ENCODE measurements at places on chromosomes 1 and 21.

GRCh38 chr1:246629030-246629429 is 62.8 kb downstream of the CNST start:
- no peak for DNase-seq

DNA sequence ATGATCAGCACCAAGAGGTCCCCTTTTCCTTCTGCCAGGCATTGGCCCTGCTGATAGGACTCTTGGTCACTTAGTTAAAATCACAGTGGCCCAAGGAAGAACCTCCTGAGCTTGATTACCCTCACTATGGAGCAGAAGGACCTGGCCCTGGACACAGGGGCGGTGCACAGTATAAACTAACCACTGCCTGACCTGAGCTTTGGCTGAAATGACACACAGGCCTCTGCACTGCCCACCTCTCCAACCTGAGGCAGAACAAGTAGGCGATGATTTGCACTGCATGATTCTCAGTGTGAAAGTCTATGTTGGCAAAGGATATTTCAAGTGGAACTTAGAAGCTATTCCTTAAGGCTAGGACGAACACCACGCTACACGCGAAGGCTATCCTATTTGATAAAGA is 48.5 kb downstream of the CAPN2 start:
- DNase-seq = no peak

DNA sequence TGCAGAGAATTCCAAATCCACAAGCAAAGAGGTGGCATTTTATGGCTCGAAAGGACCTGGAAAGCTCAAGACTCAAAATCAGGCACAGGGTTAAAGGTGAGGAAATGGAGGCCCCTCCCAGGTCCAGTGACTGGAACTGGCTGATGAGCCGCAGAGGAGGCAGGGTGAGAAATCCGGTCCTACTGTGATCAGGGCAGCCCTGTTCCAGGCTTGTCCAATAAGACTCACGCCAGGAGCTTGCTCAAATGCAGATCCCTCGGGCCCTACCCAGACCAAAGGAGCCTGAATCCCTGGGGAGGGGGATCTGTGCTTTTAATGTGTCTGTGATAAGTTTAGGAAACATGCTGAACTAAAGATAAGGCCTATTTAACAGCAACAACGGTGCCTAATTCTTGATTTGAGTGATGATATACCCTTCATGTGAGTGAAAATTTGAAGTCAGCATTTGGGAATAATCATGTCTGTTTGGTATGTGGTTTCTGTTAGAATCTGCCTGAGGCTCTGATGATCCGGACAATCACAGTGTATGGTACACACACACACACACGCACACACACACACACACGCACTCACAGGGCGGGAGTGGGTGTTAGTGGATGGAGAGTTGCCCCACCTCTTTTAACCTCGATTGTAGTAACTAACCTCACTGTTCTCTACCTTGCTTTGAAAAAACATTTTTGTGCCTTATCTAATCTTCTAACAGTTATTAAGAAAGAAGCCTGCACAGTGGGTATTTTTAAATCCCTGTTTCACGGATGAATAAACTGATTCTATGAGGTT is 54.1 kb upstream of the LYST start:
- no peak for DNase-seq

GRCh38 chr1:50424045-50424883 is 1.0 kb upstream of the DMRTA2 start:
- DNase-seq = no peak

DNA sequence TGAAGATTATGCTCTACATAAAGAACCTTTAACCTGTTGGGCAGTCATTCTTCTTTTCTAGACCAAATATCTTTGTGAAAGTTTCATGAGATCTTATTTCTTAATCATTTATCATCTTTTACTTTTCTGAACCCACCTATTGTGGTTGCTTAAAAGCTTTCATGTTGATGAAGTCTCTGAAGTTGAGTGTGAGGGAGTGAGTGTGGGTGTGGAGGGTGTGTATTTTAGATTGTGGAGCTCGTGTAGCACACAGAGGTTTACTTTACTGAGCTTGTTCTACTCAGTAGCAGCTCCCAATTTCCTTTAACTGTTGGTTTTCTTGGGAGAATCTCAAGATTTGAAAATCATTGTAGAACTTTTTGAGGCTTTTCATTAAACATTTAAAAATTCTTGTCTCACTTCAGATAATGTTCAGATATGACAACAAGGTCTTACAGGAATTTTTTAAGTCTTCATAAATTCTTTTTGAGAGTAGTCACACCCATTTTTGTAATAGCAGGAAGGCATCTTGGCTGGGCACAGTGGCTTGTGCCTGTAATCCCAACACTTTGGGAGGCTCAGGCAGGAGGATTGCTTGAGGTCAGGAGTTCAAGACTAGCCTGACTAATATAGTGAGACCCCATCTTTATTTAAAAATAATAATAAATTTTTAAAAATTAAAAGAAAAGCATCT is 17.0 kb downstream of the SRRM1 start:
- DNase-seq = no peak

GRCh38 chr1:85612704-85613361 is 32.3 kb downstream of the CCN1 start:
- DNase-seq = no peak

DNA sequence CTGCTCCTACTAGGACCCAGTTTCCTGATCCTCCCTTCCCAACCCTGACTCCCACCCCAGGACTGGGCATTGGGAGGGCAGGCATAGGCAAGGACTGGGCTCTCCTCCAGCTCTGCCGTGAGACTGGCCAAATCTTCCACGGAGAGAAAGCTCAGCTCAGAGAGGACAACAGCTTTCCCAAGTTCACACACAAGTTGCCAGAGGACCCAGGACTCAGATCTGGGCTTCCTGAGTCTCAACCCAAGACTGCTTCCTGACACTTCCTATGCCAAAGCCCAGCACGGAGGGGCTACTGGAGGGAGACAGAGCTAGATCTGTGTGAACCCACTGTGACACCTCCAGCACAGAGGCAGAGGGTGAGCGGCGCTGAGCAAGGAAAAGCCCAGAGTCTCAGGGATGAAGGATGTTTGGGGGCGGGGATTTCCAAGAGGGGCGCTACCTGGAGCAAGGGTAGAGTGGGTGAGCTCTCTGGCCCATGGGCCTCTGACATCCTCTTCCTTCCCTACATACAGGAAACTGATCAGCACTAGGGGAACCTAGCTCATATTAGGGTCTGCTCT is 7.1 kb downstream of the PDZK1IP1 start:
- DNase-seq = no peak

DNA sequence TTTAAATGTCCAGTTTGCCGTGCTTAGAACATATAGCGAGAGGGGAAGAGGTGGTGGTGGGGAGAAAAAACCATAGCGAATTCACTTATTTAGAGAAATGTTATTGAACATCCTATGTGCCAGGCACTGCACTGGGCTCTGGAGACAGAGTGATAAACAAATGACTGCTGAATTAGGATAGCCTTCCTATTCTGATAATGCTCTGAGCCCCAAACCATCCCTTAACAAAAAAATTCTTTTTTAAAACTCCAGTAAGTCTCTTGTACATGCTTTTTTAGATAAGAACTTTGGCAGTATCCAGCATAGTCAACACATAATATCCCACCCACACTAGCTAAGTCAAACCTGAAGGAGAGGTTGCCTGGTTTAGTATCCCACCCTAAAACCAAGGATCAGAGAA is 8.5 kb downstream of the SZT2 start:
- DNase-seq = no peak

DNA sequence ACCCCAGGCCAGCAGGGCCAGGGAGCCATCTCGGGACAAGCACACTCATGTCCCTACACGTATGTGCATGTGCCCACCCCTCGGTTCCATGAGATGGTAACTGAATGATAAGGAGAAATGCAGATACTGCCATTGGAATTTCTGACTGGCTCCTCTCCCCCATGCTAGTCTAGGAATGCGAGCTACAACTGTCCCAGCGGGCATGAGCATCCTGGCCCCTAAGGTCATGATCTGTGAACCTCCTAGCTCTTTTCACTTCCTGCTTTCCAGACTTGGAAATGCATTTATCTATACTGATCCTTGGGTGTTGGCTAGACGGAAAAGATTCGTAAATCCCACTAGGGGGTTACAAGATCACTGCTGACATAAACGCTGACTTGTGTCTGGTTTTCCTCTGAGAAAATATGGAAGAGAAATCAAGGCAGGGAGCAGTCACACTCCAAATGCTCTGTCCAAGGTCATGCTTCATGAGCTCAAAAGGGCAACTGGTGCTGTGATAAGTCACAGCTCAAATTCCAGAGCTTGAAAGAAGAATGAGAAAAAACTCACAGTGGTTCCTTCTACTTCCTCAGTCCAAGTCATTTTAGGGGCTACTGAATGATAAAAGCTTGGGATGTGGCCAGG is 49.8 kb downstream of the SLC45A1 start:
- DNase-seq = no peak

- no peak for DNase-seq
Measured at GRCh38 chr21:34179204-34179935, 106.0 kb downstream of the MRPS6 start.

All from SHP77 treated with DMSO at 0.1 percent for 48 hours (cell line).